Cerebellar cortex (tissue), 1 donor: ENCODE measurements at places on chromosomes 3 and 15.

GRCh38 chr15:54789376-54789775 lies 407.4 kb downstream of the RSL24D1 start:
- DNase-seq: no peak

- DNase-seq: peak; percentile 40
Measured at GRCh38 chr3:197942956-197943556, 6.9 kb upstream of the RPL35A start.

DNA sequence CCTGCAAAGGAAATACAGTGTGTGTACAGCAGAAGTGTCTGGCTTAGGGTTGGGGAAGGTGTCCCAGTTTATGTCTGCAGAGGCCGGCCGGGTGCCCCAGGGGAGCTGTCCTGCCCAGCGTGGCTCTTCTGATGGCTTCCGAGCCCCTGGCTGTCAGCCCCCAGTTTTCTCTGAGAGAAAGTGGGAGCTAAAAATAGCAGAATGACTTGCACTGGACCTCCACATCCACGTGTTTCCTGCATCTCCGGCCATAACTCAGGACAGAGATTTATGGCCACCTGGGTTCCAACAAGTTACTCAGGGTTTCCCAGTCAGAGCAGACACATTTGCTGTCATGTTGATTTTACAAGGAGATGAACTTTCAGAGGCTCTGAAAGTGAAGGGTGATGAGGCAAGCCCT lies 192.0 kb downstream of the ATP10A start:
- peak; percentile 26 for DNase-seq

- no peak for DNase-seq
Measured at GRCh38 chr3:192825657-192826200, 91.9 kb downstream of the MB21D2 start.

DNA sequence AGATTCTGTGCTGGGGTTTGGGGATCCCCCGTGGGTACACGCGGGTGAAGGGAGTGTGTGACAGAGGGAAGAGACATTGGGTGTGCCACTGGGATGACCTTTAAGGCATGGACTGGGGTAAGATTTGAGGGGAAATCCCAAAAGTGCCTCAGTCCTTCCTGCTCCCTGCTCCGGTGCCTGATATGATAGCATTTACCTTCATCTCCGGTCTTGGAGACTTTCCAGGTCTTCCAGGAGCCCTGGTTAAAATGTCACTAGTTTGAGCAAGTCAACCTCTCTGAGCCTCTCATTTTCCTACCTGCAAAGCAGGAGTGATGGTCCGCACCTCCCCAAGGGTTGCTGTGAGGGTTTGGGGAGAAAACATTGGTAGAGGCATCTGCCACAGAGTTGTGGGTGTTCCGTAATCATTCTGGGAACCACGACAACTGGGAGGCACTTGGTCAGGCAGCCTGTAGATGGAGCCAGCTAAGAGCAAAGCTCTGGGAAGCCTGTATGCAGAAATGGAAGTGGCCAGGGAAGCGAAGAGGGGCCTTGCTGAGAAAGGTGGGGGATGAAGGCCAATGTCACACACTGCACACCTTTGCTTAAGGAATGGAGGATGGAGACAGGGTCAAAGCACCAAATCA lies 33.9 kb upstream of the KIF23 start:
- peak; percentile 19 for DNase-seq

GRCh38 chr3:188267790-188268335 lies 113.9 kb downstream of the LPP start:
- no peak for DNase-seq

DNA sequence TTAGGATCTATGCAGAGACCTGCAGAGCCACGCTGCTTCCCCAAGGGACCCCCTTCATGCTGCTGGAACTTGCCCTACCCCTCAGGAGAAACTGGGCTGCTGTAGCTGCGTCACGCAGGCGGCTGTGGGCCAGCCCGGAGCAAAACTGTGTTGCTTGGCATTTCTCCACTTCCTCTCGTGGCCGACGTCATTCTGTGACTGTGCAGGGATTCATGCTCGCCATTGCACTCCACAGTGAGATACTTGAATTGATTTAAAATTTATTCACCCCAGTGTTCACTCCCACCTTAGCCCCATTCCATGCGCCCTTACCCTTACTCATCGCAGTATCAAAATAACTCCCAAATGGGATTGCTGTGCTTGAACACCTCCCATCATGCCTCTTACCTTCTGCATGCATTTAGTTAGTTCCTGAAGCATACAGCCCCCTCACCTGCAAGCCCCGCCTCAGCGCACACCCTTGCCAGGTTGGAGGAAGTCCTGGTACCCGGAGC lies 45.7 kb downstream of the TMEM44 start:
- DNase-seq: no peak

DNA sequence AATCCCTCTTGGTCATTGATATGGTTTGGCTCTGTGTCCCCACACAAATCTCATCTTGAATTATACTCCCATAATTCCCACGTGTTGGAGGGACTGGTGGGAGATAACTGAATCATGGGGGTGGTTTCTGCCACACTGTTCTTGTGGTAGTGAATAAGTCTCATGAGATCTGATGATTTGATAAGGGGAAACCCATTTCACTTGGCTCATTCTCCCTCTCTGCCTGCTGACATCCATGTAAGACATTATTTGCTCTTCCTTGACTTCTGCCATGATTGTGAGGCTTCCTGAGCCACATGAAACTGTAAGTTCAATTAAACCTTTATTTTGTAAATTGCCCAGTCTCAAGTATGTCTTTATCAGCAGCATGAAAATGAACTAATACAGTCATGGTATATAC lies 106.9 kb upstream of the UBP1 start:
- DNase-seq: no peak

GRCh38 chr3:66692042-66692765 lies 191.4 kb upstream of the LRIG1 start:
- DNase-seq: no peak

GRCh38 chr15:75659928-75660645 lies 12.4 kb downstream of the SNX33 start:
- no peak for DNase-seq

DNA sequence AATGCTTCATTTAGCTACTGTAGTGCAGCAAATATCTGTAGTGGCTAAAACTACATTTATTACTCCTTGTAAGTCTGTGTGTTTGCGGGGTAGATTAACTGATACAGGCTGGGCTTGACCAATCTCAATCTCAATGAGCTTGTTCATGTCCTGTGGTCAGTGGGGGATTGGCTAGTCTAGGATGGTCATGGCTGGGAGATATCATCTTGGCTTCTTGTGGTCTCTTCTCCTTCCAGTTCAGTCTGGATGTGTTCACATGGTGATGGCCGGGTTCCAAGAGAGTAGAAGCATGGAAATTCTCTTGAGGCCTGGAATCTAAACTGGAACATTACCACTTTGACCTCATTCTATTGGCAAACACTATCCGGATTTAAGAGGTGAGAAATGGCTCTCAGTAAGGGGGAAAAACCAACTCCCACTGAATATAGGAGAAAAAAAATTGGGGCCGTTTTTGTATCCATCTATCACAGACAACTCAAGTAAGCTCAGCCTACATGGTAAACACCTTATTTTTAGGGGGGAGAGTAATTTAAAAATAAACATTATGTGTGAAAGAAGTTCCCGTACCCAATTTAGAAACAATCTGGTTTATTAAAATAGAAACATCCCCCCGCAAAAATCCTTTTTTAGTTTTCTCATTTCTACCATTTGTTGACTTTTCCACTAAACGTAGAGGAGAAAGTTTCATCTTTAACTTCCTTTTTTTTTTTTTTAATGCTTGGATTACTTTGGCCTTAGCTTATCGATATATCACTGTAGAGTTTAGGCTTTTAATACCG lies 284.9 kb upstream of the TBC1D5 start:
- DNase-seq: no peak

- no peak for DNase-seq
Measured at GRCh38 chr15:78047761-78048627, 29.5 kb downstream of the TBC1D2B start.

DNA sequence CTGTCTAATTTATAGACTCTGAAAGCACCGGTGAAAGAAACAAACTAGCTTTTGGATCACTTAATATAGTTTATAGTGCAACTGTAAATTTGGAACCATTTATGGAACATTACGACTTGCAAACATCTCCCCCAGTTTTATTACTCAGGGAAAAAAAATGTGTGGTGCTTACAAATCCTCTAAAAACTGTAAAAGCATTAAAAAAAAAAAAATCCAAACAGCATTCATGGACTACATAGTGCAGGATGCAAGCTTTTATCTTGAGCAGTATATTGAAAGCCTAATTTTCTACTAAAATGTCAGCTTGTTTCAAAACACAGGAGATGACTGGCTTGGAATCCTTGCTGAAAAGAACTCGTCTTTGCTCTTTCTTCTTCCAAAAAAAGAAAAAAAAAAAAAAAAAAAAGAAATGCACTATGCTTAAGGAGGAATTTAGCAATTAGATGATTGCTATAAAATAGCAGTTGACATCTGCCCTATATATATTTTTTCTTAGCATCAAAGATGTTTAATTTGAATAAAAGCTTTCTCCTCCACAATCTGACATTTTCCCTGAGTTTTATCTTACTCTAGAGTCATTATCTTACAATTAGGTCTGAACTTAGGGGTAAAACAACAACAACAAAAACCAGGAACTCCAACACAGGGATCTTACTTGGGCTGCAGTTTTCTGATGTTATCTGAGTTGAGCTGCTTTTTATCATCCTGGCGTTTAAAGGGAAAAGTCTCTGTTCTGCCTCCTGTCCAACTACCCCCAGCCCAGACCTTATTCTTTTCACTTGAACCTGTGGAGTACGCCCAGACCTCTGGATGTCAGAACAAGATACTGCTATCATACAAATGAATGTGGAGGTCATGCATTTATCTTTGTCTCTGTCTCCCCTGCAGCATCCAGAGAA lies 62.6 kb upstream of the PDZRN3 start:
- no peak for DNase-seq

DNA sequence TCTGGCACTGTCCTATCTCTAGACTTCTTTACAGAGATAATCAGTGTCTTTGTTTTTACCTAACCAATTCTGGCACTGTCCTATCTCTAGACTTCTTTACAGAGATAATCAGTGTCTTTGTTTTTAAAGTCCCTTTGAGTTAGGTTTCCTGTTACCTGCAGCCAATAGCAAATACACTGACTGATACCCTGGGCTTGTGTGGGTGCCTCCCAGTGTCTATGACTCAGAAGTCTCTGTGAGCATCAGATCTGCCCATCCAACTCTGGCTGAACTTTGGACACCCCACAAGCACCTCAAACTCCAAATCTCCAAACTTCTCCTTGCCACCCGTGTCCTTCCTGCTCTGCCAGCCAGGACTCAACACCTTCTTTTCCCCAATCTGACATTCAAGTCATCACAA lies 30.4 kb downstream of the SLC41A3 start:
- no peak for DNase-seq

- DNase-seq: no peak
Measured at GRCh38 chr3:57961177-57961827, 46.9 kb upstream of the FLNB start.

- no peak for DNase-seq
Measured at GRCh38 chr15:96121086-96121920, 209.2 kb upstream of the NR2F2 start.

GRCh38 chr3:14137004-14137403 lies 12.2 kb downstream of the TMEM43 start:
- no peak for DNase-seq

DNA sequence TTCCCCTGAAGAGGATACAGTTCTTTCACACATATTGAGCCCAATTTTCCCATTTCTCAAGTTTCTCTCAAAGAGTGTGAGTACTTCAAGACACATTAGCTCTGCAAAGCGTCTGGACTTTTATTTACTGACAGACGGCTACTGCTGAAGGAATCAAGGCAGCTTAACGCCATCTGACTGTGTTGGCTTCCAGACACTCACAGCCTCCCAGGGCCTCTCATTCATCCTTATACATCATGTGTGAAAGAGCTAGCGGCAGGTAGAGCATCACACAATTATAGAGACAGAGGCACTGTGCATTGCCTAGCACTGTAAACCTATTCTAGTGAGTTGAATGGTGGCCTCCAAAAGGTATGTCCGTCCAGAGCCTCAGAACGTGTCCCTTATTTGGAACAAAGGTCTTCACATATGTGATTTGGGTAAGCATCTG lies 284.1 kb upstream of the STT3B start:
- no peak for DNase-seq

DNA sequence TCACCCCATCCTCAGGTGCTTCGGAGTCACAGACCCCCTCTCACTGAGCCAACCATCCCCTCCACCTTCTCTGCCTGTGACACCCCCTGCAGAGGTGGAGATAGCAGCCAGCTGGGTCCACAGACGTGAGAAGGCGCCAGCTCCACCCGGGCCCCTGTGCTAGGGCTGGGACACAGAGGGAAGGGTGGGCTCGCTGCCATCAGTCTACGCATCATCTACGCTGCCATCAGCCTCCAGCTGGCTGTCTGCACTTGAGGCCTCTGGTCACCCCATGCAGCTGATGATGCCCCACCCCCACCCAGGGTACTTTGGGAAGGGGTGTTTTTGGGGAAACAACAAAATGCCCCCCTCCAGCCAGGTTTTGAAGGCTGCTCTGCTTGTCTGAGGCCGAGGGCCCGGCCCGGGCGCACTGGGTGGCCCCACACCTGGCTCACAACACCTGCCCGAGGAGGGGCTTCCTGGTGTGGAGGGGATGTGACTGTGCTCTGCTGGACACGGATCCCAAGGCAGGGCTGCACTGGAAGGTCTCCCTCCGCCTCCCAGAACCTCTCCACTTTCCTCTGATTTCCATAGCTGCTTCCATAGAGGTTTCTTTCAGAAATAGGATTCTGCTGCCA lies 163.4 kb upstream of the IQSEC1 start:
- no peak for DNase-seq

DNA sequence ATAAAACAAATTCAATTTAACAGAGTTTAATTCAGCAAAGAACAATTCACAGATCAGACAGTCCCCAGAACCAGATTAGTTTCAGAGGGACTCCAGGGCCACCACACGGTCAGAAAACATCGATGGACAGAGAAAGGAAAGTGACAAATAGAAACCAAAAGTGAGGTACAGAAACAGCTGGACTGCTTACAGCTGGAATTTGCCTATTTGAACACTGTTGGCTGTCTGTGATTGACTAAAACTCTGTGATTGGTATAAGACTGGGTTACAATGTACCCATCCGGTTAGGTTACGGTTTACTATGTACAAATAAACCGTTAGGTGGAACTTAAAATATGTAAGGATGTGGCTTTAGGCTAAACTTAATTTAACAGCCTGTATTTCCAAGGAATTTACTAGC lies 30.3 kb downstream of the MOBP start:
- no peak for DNase-seq

DNA sequence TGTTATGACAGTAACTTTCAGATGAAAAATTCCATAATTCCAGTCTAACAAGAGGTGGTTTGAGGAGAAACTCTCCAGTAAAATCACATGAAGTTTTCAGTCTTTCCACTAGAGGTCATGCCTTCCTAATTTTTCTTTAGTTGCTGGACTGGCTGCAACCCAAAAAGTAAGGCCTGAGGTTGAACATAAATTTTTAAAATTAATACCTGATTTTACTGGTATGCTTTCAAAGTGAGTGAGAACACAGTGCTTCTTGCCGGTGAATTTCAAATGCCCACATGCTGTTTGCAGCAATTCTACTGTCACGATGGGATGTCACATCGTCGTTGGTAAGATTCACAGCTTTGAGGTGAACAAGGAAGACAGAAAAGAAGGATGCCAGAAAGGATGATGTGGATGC lies 89.0 kb upstream of the FGF12 start:
- peak; percentile 73 for DNase-seq

- peak; percentile 77 for DNase-seq
Measured at GRCh38 chr3:39978308-39978707, 168.9 kb downstream of the MYRIP start.
